NCI-H82 (cell line): ENCODE measurements at places on chromosomes 1 and 21.

DNA sequence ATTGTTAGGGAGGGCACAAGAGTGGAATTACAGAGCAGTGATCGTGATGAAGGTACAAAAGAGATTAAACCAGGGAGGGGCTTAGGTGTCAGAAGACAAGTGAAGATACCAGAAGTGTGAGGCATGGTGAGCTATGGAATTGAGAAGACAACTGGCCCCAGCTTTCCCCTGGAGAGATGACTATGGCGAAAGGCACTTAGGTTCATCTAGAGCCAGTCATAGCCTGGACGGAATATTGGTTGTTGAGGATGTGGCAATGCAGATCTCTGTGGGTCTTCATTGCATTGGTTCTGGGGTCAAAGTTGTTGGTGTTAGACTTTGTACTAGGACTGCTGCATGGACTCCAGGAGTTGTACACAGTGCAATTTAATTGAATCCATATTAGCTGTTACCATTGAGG lies 115.7 kb downstream of the FASLG start:
- DNase-seq: no peak

DNA sequence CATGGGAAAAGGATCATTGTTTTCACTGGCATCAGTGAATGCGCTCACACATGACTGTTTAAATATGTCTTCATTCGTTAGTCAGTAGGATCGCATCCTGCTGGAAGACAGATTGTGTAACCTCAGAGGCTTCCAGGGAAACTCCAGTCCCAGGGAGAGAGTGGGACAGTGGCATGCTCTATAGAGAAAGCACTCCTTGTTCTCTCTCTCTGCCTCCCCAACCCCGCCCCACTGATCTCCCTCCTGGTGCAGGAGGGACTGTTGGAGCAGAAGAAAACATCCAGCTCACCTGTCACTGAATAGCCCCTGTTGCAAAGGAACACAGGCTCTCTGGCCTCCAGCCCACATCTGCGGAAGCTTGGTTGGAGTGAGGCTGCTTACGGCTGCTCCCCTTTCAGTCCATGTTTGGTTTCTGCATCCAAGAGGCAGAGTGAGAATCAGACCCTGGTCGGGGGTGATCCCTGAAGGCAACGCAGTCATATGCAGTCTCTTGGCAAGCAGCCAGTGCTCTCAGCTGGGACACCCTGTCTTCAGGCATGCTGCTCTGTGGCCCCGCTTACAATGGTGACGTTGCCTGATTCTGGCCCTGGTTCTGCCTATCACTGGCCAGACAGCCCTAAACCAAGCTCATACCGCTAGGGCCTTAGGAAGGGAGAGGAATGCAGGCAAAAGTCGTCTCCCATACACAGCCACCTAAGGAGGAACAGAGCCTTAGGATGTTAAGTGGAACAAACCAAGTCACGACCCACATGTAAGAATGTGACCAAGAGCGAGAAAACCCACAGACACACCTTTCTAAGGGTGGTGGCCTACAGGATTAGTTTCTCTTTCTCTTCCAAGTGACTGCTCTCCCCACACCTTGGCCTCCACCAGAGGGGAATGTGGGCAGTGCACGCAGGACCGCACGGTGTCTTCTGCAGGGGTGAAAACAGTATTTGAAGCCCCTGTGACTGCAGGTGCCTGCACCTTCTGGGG lies 39.7 kb downstream of the BACE2 start:
- DNase-seq: peak; percentile 17

- peak; percentile 58 for DNase-seq
These were observed 511 bp downstream of the DNTTIP2 start for GRCh38 chr1:93878501-93878888.

DNA sequence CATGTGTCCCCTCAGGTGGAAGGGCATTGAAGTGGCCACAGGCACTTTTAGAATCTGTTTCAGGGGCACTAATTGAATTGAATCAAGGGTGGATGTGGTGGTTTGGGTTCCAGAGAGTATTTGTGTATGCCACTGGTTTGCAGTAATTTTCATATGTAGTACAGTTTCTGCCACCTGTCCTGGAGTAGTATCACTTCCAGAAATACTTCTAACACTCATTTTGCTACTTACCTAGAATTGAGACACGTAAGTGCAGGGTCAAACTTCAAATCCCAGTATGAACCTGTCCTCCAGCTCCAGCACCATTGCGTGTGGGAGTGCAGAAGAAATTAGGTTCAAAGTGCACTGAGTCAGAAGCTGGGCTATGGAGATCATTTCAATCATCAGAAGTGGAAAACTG lies 26.8 kb downstream of the RSPH1 start:
- no peak for DNase-seq

DNA sequence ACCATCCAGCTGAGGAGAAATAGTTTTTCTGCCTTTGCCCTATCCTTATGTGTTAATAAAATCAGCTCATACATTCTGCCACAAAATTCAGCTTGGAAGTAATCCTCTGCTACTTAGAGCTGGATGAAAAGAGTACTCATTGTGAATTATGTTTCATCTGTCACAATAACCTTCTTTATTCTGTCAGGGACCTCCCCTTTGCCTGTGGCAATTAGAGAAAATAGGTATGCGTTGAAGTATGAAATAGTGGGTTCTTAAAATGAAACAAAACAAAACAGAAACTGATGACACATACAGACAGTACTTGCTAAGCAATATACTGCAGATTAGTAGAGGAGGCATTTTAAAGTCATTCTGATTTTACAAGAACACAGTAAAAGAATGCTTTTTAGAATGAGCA lies 578.5 kb downstream of the USP25 start:
- no peak for DNase-seq

DNA sequence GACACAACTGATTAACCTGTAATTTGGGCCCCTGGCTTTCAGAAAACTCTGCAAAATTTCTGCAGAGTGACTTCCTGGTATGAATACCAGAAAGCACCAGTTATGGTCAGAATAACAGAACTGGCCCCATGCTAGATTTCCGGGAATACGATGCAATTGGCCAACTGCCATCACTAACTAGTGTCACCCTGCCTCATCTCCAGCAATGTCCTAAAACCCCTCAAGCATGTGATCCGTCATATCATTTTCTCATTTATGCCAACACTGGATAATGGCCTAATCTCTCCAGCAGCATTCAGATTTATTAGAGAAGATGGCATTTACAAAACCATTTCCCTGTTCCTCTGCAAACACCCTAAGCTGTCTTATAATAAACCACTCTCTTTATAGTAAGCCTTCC lies 15.4 kb downstream of the KAZN start:
- DNase-seq: no peak

- DNase-seq: peak; percentile 43
These were observed 57.7 kb upstream of the LRP8 start for GRCh38 chr1:53385276-53386225.

GRCh38 chr1:8465013-8465412 lies 147.1 kb downstream of the SLC45A1 start:
- DNase-seq: no peak

DNA sequence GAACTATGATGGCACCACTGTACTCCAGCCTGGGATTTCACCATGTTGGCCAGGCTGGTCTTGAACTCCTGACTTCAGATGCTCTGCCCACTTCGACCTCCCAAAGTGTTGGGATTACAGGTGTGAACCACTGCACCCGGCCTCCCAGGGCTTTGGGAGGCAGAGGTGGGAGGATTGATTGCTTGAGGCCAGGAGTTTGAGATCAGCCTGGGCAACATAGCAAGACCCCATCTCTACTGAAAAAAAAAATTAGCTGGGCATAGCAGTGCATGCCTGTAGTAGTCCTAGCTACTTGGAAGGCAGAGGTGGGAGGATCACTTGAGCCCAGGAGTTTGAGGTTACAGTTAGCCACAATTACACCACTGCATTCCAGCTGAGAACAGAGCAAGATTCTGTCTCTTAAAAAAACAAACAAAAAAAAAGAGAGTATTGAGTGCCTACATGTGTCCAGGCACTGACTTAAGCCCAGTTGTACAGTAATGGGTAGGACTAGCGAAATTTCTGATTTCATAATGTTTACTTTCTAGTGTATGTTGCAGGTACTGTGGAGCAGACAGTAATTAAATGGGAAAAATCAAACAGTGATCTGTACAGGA lies 4.2 kb downstream of the MANEAL start:
- DNase-seq: no peak

DNA sequence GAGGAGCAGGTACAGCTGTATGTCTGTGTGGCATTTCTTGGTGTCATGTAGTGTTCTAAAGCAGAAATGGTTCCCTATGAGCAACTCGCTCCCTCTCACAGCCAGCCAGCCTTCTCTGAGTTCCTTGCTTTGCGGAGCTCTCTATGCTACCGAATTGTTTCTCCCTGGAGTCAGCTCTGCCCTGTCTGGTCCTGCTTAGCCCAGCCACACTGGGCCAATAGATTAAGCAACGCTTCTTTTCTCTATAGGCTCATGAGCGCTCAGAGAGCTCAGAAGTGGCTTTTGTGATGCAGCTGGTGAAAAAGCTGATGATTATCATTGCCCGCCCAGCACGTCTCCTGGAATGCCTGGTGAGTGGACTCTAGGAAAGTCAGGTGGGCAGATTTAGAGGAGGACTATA lies 113.1 kb downstream of the PIK3R3 start:
- DNase-seq: no peak

GRCh38 chr1:177812144-177812543 lies 157.7 kb downstream of the SEC16B start:
- no peak for DNase-seq

DNA sequence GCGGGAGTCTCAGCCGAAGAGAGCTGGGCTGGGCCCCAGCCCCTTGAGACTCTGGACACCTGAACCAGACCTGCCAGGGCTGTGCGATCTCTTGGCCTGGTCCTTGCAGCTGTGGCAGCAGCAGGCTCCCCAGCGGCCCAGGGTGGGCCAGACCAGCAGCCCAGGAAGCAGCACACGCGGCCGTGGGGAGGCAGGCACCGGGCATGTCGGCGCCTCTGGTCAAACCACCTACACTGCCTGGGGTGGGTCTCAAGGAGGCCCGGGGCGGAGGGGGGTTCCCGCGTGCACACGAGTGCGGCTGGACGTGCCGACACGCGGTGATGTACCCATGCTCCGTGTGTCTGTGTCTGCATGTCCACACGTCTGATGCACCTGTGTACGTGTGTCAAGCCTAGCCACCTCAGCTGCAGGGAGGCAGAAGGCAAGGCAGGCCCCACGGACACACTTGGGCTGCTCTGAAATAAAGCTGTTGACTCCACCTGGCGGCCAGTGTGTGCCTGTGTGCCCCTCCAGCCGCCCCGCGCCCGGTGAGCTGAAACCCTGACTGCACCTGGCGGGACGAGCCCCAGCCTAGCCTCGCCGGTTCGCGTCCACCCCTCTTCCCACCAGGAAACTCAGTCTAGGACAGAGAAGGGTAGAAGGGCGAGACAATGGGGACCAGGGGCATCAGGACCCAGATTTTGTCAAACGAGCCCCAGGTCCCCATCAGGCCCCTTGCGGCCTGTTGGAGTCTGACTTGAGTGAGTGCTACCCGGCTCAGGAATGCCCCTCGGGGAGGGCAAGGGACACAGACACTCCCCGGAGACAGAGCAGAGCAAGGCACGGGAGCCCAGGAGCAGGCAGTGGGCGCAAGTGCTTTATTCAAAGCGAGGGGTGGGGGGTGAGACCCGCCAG lies 11.6 kb downstream of the SCNN1D start:
- peak; percentile 87 for DNase-seq

- peak; percentile 89 for DNase-seq
These were observed 53.8 kb downstream of the MACF1 start for GRCh38 chr1:39258146-39258924.

GRCh38 chr1:201481004-201481380 lies 12.0 kb upstream of the PHLDA3 start:
- DNase-seq: no peak

DNA sequence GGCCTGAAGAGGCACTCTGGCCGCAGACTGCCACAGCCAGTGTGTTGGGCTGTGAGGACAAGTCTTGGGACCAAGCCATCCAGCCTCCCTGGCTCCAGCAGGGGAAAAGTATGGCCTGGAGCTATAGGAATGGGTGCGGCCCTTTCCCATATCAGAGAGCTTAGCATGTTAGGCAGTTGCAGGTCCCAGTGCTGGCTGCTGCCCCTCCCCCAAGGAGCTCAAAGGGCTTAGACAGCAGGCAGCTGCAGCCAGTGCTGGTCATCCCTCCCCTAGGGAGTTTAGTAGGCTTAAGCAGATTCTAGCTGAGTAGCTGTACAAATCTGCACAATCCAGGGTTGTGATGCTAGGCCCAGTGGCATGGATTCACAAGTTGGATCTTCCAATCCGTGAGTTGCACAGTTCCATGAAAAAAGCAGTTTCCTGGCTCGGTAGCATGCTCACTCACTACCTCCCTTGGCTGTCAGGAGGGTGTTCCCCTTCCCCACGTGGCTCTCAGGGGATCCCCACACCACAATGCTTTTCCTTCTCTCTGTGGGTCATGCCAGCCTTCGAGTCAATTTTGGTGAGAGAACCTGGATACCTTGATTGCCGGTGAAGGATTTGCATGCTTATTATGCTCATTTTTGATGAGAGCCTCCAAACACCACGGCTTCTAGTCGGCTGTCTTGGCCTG lies 1490.8 kb downstream of the BRINP3 start:
- DNase-seq: peak; percentile 99

- DNase-seq: no peak
These were observed 7.6 kb upstream of the OTUD7B start for GRCh38 chr1:150018165-150018564.

GRCh38 chr21:39124681-39125251 lies 58.5 kb downstream of the PSMG1 start:
- DNase-seq: no peak

GRCh38 chr1:233651563-233652233 lies 37.8 kb downstream of the KCNK1 start:
- DNase-seq: no peak

GRCh38 chr1:173212952-173213491 lies 5.9 kb upstream of the TNFSF4 start:
- no peak for DNase-seq

DNA sequence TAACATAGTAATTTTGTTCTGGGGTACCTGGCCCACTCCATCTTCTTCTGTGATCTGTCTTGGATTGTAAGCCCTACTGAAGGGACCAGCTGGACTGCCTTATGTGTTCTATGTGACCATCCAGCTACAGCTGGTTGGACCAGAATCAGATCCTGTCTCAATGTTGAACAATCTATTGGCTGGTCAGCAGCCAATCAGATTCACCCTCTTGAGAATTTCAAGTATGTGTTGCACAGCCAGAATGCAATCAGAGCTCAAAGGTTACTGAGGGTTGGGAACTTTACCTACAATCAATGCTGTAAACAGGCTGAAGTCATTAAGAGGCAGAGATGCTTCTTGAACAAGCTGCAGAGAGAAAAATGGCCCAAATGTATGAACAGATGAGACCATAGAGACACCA lies 61.9 kb downstream of the KCNC4 start:
- DNase-seq: no peak

- DNase-seq: no peak
These were observed 32.6 kb downstream of the OR2G3 start for GRCh38 chr1:247638011-247638410.

GRCh38 chr1:41918450-41919043 lies at the start of gene HIVEP3:
HIVEP3 (minus strand) TSS chr1:41918922.
- DNase-seq: peak; percentile 80
